MV-4-11 (cell line): ENCODE measurements at places on chromosomes 1 and 21.

DNA sequence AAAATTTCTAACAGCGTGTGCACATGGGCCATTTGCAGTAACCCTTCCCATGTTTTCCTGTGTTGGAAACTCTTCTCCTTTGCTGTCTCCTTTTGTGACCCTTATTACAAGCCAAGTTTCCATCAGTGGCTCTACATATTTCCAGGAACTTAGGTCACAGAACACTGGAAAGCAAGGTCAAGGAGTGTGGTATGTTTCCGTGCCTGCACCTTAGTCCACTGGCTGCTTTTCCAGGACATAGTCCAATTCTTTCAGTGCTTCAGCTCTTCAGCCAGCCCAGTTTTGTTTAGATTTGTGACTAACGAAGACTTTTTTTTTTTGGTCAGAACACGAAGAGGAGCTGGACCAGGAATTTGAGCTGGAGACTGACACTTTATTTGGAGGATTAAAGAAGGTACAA is 33.8 kb downstream of the HHAT start:
- no peak for DNase-seq

- peak; percentile 37 for DNase-seq
Observed at GRCh38 chr1:187051618-187052232, 223.0 kb downstream of the PLA2G4A start.

DNA sequence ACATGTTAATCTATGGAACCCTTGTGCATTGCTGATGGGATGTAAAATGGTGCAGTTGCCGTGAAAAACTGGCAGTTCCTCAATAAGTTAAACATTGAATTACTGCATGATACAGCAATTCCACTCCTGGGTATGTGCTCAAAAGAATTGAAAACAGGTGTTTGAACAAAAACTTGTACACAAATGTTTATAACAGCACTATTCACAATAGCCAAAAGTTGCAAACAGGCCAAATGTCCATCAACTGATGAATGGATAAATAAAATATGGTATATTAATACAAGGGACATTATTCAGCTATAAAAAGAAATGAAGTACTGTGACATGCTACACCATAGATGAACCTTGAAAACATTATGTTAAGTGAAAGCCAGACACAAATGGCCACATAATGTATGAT is 17.7 kb upstream of the SRSF10 start:
- no peak for DNase-seq

DNA sequence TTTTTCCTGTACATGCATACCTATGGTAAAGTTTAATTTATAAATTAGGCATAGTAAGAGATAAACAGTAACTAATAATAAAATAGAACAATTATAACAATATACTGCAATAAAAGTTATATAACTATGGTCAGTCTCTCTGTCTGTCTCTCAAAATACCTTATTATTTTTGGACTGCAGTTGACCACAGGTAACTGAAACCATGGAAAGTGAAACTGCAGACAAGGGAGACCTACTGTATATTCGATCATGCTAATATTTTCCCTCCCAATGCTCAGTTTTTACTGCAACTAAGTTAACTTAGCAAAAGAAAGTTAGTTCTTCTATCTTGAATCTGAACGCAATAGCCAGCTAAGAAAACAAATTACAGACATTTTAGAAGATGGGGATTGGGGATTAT is 12.3 kb upstream of the DHX9 start:
- DNase-seq = no peak

- DNase-seq = no peak
Observed at GRCh38 chr1:95196017-95196416, 38.0 kb upstream of the RWDD3 start.

- no peak for DNase-seq
Observed at GRCh38 chr1:116920211-116920610, 10.5 kb downstream of the PTGFRN start.

DNA sequence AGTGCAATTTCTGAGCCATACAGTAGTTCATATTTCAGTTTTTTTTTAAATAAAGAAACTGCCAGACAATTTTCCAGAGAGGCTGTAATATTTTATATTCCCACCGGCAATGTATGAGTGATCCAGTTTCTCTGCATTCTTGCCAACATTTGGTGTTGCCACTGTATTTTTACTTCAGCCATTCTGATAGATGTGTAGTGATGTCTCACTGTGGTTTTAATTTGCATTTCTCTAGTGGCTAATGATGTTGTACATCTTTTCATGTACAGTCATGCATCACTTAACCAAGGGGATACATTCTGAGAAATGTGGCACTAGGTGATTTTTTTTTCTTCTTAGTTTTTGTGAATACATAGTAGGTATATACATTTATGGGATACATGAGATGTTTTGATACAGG is 99.6 kb downstream of the CENPF start:
- DNase-seq = no peak

DNA sequence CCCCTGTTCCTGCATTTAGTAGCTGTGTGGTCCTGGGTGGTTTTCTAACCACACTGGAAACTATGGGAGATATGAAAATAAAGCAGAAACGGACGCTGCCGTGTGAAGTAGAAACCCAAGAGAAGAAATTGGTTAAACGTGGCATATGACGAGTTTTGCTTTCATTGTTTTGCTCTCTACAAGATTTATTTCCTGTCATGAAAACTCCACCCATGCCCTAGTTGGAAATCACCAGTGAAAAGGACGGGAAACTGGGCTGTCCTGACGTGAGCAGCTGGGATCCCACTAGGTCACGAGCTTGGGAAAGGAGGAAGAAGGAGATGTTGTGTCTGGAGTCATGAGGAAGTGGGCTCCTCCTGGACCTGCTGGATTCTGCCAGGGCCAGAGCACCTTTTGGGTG is 120.8 kb upstream of the GADD45A start:
- peak; percentile 63 for DNase-seq

- no peak for DNase-seq
Observed at GRCh38 chr1:193588311-193589082, 402.1 kb upstream of the B3GALT2 start.

- no peak for DNase-seq
Observed at GRCh38 chr1:24990136-24990535, 60.1 kb upstream of the RUNX3 start.

DNA sequence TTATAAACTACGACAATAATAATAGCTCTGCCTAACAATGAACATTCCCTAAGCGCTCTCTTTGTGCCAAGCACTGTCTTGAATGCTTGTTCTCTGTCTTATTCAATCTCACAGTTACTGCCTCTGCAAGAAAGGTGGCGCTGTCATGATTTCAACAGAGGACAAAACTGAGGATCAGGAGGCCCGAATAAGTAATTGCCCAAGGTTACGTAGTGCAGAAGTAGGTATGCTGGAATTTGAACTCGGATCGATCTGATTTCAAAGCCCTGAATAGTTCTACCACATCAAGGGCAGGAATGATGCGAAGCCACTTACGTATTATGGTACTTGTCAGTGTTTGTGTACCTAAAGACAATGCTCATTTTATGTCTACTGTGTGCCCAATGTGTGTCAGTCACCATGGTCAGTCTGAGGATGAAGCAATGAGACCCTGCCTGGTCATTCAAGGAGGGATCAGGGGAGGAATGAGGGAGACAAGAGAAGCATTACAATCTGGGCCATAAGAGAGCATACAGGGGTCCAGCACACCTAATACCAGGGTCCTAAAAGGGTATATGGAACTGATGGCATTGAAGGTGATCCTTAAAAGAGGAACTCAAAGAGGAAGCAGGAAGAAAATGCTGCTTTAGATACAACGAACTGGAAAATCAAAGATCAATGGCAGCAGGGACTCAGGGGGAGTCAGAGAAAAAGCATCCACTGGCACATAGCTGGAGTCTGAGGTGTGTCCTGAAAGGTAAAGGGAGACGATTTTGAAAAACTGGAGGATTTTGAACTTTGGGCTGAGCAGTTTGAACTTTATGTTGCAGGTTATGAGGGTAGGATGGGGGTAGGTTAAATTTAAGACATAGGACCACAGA is 389.2 kb downstream of the PLPP3 start:
- no peak for DNase-seq
